NCI-H1694 (cell line): ENCODE measurements at places on chromosomes 1 and 21.

DNA sequence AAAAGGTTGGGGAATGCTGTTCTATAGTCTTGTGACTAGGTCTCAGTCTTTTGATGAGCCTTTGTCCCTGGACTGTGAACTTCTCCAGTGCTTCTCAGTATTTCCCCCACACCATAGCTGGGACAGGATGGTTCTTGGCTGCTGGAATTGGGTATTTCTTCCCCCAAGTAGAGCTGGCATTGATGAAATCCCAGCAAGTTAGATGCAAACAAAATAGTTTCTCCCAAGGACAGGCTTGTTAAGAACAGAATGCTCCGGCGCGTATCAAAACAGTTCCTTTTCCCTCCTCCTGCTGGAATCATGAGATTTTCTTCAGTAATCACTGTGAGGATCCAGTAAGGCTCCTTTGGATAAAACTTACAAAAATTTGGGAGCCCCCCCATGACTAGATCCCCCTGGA, 162.6 kb downstream of the PIK3R3 start:
- DNase-seq, result no peak

- DNase-seq, result peak; percentile 16
These were observed 156.6 kb downstream of the GREM2 start for GRCh38 chr1:240455228-240455821.

GRCh38 chr1:169041366-169041765, 65.1 kb upstream of the ATP1B1 start:
- DNase-seq, result no peak

GRCh38 chr1:61967750-61968149, 225.5 kb downstream of the PATJ start:
- no peak for DNase-seq

DNA sequence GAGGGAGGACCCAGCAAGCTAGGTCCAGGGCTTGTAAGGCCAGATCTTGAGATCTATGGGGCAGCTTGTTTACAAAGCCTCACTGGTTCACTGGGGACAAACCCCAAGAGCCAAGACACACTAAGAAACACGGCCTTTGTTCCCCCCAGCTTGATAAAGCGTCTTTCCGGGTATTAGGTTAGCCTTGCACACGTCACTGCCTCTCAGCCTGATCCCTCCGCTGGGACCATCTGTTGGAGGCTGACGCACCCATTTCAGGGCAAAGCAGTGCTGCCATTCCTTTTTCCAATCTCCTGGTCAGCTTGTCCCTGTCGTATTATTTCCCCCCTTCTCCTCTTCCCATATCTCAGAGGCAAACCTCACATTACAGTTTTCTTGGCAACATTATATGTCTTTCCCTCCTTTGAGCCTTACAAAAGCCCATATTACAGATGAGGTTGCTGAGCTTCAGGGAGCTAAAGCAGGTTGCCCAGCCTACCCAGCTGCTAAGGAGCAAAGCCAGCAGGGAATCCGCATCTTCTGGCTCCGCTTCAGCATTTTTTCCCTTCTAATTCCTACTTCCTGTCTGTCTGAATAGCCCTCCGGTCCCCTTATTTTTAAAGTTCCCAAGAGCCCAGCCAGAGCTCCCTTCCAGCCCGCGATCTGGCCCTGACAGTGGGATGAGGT, 4.1 kb downstream of the HEYL start:
- no peak for DNase-seq

DNA sequence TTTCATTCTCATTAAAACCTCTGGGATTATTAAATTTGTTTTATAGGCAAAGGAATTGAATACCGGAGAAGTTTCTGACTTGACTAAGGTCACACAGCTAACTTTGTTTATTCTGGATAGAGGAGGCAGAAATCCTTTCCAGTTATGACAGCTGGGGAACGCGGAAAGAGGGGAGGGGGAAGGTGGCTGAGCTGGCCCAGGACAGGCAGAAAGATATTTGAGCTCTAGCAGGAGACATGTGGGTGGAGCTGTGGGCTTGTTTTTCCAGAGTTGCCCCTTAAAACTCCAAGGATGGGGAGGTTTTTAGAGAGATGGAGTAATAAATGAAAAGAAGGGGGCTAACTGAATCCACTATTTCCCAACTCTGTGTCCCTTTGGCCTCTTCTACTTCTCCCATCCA, 27.8 kb downstream of the FOXD2 start:
- DNase-seq, result no peak

GRCh38 chr21:45990741-45991605, 9.4 kb downstream of the COL6A1 start:
- no peak for DNase-seq

- no peak for DNase-seq
These were observed 58.3 kb downstream of the KCNAB2 start for GRCh38 chr1:6103854-6104530.

- no peak for DNase-seq
These were observed 49.8 kb downstream of the KCNT2 start for GRCh38 chr1:196558411-196558810.
